ENCODE measurements at places on chromosomes 3 and 15.

- no peak for DNase-seq
Observed at GRCh38 chr3:194617143-194617671, 16.0 kb downstream of the TMEM44 start.

- DNase-seq: no peak
Observed at GRCh38 chr3:176740906-176741663, 456.2 kb downstream of the TBL1XR1 start.

DNA sequence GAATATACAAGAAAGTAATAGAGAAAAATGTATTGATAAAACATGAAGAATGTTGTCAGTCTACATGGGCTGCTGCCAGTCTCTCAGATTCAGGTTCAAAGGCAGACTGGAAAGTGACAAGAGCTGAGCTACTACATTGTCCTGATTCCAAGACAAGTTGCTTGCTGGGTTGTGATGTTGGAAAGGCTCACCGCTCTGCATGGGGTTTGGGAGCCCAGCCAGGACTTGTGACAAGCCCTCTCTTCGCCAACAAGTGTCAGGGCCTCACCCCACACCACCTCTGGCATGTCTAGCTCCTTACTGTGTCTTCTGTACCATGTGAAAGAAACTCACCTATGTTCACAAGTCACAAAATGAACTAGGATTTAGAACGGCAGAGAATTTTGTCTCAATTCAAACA, 43.0 kb upstream of the SH3GL3 start:
- no peak for DNase-seq

DNA sequence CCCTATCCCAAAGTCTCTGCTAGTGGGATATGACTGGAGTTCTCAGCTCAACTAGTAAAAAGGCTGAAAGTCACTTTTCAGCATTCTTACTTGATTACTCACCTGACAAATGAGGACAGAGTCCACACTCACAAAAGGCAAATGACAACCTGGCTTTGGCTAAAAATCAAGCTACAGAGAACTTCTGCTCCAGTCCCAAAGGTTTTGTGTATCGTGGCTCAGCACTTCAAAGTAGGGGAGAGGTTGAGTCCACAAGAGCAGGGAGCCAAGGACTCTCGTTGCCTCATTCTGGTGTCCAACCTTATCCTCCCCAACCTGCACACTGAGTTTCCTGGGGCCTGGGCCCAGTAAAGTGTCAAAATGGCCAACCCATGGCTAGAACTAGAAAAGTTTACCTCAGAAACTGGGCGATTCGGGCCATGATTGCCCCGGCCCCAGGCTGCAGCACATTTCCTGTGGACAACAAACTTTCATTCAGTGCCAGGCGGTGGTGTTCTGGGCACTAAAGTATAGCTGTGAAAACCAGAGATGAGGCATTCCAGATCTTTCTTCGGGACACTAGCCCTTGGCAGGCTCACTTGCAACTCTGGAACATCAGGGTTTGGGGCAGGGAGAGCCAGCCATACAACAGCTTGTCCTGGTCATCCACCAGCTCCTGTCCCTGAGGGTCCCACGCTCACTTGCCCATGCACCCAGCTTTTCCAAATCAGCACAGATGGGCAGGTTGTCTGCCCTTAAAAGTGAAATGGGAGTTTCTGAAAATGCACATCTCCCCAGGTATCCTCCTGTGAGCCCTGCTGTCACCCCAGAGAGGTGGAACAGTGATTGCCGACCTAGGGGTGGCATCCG, 3.1 kb downstream of the ACAA1 start:
- DNase-seq: no peak

- no peak for DNase-seq
Observed at GRCh38 chr3:194277104-194277785, 73.9 kb downstream of the CPN2 start.

- peak; percentile 10 for DNase-seq
Observed at GRCh38 chr3:166013073-166013679, 176.0 kb upstream of the BCHE start.

GRCh38 chr3:126346466-126346865, 10.7 kb downstream of the KLF15 start:
- no peak for DNase-seq

- no peak for DNase-seq
Observed at GRCh38 chr15:41559239-41559782, 299 bp downstream of the TYRO3 start.

DNA sequence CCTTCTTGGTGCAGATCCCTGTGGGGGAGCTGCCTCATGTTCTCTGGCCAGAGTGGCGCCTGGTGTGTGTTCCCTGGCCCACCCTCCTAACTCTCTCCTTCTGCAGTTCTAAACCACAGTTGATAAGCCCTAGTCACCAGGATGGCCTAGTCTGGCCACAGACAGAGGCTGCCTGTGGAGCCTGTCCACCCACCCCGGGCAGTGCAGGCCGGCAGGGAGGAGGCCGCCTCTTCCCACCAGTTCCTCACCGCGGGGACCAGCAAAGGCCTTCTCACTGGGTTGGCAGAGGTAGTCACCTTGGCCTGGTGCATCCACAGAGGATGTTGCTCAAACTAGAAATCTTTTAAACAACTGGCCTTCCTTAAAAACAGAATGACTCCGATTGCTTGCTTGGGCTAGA, 276.4 kb upstream of the TTC14 start:
- no peak for DNase-seq

- DNase-seq: no peak
Observed at GRCh38 chr15:75452865-75453702, 1.6 kb upstream of the SIN3A start.

DNA sequence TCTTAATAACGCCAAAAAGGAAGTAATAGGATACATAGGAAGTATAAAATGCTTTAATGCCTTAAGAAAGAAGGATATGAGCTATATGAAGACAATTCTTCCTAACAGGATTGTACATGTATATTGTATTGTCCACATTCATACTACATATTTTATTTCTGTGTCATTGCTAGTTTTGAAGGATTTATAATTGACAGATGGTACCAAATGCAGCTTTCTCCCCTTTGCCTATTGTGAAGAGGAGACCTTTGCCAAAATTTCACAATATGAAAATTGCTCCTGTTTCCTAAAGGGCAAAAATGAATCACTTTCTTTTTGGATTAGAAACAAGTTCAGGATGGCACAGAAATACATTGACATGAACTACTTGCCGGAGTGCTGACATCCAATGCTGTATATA, 34.8 kb upstream of the EOMES start:
- DNase-seq: no peak

- DNase-seq: no peak
Observed at GRCh38 chr3:118226206-118226605, 808.4 kb downstream of the IGSF11 start.

DNA sequence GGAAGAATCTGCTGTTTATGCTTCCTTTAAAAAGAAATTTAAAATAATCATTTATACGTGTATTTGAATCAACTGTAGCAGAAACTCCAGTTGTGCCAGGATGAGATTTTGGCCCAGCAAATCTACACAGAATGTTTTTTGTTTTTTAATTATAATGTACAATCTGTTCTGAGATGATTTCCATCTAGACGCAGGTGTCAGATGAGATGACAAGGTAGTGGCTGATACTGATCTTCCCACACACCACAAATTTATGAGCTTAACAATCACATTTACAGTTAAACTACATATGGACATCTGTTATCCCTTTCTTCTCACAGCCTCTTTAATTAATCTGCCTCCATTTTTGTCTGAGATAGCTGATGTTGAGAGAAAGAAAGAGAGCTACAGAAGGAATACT, 23.6 kb downstream of the DCLK3 start:
- no peak for DNase-seq

- DNase-seq: no peak
Observed at GRCh38 chr3:156359368-156359767, 195.5 kb downstream of the SSR3 start.

- no peak for DNase-seq
Observed at GRCh38 chr3:126262227-126262626, 81.8 kb upstream of the ALDH1L1 start.

DNA sequence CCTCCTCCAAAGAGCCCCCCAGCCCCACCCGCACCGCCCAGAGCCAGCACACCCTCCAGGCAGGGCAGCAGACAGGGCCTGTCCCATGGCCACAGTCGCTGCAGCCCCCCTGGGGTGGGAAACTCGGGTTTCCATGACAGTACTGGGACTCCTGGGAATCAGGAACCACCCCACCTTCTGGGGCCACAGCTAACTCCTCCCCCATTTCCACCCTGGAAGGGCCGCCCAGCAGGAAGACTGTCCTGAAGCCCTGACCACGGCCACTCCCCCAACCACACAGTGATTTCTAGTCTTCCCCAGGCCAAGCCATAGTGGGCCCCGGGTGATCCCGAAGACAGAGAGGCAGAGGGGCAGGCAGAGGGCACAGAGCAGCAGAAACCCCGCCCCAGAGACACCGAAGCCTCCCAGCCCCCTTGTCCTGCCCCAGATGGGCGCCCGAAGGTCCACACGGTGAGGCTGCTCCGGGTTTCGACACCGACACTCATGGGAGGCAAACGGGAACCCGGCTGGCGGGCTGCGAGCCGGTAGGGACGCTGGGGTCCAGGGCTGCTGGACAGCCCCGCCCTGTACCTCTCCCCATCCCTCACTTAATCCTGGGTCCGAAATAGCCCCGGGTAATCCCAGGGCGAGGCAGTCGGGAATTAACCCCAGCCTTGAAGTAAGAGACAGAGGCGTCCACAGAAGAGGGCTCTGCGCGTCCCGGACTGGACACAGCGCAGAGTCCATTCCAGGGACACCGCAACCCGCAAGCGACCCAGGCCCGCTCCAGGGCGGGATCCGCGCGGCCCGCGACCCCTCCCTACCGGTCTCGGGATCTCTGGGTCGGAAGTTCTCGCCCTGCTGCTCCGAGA, 138.4 kb downstream of the NUP210 start:
- no peak for DNase-seq

DNA sequence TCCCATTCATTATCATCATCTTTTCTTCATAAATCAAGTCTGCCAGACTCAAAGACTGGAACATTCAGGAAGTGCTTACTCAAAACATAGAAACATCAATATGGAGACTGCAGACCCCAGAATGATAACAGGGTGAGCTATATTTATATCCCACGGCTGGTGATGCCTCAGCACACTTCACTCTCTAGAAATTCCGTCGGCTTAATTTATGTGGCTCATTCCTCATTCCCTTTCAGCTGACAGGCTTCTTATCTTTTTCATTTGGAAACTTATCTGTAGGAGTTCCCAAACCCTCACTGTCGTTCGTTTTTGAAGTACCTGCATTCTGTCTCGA, 45.5 kb downstream of the RFTN1 start:
- no peak for DNase-seq

GRCh38 chr3:151584566-151584965, 123.7 kb upstream of the IGSF10 start:
- DNase-seq: no peak

- no peak for DNase-seq
Observed at GRCh38 chr3:53174346-53175250, 13.6 kb downstream of the PRKCD start.

- no peak for DNase-seq
Observed at GRCh38 chr3:98788651-98789050, 25.5 kb downstream of the ST3GAL6 start.

DNA sequence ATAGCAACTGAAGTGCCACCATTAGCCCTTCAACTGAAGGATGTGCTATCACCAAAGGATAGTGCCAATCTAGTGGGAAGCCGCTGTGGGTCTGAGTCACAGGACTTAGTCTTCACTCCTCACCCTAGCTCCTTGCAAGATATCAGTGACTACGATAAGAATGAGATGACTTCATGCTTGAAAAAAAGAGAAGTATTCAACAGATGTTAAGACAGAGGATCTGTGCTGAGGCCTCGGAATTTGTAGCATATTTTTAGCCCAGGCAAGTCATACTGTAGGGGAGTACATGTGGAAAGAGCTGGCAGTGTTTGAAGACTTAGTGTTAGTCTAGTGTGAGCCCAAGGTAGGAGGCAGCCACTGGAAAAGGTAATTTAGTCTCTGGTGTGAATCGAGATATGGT, 270.7 kb upstream of the LRTM1 start:
- DNase-seq: no peak

- DNase-seq: no peak
Observed at GRCh38 chr3:23103764-23104163, 99.4 kb upstream of the UBE2E2 start.

DNA sequence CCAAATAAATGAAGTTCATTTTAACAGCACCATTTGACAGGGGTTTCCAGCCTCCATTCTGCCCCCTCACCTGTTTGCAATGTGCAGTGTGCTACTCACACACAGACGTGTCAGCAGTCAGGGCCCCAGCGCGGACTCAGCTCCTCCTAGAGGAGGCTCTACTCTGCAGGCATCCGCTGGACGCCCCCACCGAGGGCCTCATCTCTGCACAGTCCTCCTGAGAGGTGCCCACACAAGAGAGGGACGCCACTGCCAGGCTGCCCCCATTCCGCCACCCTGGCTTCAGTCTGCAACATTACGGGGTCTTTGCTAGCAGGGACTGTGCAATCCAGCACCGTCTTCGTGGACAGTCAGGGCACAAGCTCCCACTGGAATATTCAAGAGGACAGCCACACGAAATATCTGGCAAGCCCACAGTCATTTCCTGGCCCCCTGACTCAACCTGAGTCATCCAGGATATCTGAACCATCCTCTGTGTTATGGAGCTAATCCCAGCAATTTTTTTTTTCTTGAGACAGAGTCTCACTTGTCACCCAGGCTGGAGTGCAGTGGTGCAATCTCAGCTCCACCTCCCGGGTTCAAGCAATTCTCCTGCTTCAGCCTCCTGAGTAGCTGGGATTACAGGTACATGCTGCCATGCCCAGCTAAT, 255.0 kb downstream of the OCA2 start:
- no peak for DNase-seq

GRCh38 chr3:109963831-109964230, 626.5 kb upstream of the DPPA4 start:
- DNase-seq: no peak

- no peak for DNase-seq
Observed at GRCh38 chr3:83033133-83033532, 1271.7 kb upstream of the GBE1 start.

DNA sequence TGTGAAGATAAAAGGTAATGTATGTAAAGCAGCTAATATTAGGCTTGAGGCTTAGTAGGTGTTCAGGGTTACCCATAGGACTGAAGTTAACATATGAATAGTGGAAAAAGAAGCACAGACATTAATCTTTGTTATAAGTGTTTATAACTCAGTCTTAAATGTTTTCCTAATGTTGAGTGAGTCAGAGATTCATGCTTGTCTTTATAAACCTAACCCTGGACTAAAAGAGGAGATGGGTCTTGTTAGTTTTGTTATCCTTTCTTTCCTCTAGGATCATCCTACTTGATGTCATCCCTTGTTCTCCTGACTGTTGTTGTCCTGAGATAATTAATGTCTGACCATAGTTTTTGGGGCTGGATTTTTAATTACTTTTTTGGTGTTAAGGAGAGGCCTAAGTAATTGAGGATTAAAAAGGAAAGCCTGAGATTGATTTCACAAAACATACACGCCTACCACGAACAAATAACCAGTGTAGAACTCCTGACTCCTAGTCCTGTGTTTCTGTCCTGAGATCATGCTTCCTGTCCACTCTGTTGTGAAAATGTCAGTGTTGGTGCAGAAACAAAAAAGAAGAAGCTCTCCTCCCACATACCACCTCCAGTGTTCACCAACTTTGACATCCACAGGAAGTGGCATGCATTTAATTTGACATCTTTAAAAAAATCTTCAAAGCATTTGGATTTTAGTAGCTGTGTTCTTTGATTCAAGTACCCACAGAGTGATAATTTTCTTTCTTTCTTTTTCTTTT, 8.4 kb downstream of the MITF start:
- DNase-seq: no peak

- DNase-seq: no peak
Observed at GRCh38 chr3:149377408-149378364, at the start of gene TM4SF1. TM4SF1 (minus strand) TSS chr3:149377649; CDS start chr3:149377547, 102 bp downstream.

Data from HEK293T (cell line).